ENCODE measurements at places on chromosomes 16 and 17. TPM values are rescaled to one million over a fixed set of nuclear protein-coding genes. Genes with fewer than 3 reads are reported as not detected.

The TMEM132E gene
- total RNA-seq: 6.8 TPM

The DPEP1 gene
- total RNA-seq: 0.17 TPM

The AIPL1 gene
- not detected for total RNA-seq

The ALDH3A2 gene
- total RNA-seq: 191 TPM
